ENCODE measurements at places on chromosomes 1 and 21.

DNA sequence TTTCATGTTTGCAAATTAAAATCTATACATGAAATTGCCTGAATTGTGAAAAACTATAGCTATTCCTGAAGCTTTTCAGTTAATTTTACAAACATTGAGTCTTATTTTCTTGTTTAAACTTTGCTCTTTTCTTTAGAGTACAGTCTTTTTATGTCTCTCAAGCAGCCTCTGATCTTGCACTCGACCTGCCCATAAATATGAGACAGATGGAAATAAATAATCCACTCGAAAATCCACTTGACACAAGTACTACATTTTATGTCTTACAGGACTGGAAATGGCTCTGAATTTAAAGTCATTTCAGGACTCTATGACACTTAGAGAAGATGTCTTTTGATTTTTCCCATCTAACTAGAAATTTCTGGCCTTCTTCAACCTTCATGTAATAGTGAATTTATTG lies 283.8 kb downstream of the USP25 start:
- DNase-seq, result no peak

DNA sequence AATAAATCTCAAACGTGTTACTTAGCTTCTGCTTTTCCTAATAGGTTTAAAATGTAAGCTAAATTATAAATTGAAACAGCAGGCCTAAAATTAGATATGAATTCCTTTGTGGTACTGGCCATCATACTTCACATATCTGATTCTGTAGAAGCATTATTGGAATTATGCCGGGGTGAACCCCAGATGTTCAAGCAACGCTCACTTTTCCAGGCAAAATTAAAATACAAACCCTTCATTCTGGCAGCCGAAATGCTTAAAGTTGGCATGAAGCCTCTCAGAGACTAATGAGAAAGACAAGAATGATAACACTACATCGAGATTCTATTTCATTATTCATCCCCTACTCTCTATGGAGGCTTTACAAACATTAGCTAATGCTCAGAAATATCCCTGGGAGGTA lies 1352.7 kb upstream of the ADGRL2 start:
- no peak for DNase-seq

DNA sequence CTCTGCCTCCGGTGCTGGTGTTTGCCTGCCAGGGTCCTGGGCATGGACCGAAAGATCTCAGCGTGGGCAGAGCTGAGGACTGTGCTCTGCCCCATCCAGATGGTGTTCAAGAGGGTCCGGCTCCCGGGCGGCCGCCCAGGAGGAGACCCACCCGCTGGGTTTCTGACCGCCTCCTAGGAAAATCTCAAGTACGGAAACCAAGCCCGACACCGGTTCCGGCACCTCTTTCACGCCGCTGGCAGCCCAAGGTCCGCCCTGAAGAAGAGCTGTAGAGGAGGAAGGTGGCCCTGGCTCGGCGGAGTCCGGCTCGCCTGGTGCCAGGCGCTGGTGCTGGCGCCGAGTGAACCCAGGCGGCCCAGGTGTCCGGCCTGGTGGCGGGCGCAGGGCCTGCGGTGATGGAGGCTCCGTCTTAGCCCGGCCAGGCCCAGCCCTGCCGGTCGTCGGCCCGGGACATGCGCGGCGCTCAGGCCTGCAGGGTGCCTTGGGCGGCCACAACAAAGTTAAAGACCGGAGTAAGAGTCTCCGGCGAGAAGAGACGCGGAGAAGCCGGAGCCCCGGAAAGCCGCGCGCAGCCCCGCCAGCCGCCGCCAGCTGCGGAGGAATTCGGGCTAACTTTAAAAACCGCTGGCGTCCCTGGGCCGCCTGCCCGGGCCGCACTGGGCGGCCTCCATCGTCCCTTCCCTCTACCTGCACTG lies 1.5 kb downstream of the GRIK3 start:
- no peak for DNase-seq

- DNase-seq, result no peak
Observed at GRCh38 chr1:53326598-53327181, 1.2 kb downstream of the LRP8 start.

DNA sequence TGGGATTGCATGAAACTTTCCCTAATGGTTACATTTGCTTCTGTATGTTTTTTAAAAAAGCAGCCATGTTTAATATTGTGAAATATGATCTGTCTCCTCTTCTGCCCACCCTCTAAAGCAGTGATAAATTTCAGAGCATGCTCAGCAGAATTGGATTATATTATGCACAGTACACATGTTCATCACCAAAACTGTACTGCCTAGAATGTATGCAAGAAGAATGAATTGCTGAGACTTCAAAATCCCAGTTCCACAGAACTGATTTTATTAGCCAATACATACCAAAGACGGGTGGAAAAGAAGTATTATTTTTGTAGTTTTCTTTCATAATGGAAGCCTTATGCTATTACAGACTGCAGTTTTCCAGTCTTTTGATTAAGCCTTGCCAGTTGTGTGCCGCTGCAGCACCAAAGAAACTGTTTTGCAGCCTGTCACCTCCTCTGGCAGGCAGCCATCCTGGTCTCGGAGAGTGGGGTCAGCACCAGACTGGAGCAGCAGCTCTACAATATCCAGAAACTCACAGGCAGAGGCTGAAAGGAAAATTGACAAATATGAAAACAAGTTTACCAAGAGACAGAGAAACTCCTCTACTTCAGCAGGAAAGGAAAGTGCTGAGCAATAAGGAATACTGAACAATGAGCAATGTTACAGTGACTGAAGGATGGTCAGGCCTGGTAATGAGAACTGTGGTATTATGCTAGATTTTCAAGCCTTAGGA lies 58.1 kb downstream of the LHX4 start:
- DNase-seq, result peak; percentile 8

DNA sequence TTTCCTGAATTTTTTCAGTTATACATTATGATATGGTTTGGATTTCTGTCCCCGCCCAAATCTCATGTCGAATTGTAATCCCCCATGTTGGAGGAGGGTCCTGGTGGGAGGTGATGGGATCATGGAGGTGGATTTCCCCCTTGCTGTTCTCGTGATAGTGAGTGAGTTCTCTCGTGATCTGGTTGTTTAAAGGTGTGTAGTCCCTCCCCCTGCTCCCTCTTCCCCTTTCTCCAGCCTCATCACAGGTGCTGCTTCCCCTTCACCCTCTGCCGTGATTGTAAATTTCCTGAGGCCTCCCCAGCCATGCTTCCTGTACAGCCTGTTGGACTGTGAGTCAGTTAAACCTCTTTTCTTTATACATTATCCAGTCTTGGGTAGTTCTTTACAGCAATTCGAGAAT lies 93.2 kb upstream of the HNRNPU start:
- DNase-seq, result no peak
